Ascending aorta (tissue), 2 donors: ENCODE measurements at places on chromosomes 1 and 21. TPM values are rescaled to one million over a fixed set of nuclear protein-coding genes. Genes with fewer than 3 reads are reported as not detected.

DNA sequence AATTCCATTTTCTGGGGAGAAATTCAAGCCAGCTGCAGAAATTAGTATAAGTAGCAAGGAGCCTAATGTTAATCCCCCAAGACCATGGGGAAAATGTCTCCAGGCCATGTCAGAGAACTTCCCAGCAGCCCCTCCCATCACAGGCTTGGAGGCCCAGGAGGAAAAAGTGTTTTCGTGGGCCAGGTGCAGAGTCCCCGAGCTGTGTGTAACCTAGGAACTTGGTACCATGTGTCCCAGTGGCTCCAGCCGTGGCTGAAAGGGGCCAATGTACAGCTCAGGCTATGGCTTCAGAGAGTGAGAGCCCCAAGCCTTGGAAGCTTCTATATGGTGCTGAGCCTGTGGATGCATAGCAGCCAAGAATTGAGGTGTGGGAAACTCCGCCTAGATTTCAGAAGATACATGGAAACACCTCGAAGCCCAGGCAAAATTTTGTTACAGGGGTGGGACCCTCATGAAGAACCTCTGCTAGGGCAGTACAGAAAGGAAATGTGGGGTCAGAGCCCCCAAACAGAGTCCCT is 286.3 kb downstream of the MATN1 start:
- DNase-seq: no peak

DNA sequence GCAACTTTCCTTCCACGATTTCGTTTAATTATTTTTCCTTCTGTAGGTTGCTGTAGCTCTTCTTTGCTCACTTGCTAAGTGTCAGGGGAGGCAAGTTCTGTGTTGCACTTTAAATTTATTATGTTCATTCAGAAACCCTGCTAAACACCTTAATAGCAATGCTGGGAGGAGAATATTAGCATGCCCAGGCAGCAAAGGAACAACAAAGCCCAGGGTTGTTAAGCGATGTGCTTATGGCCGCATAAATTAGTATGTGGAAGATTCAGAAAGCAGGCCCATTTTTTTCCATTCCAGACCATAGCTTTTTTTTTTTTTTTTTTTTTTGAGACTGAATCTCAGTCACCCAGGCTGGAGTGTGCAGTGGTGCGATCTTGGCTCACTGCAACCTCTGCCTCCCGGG is 151.3 kb downstream of the BACH1 start:
- DNase-seq: no peak

DNA sequence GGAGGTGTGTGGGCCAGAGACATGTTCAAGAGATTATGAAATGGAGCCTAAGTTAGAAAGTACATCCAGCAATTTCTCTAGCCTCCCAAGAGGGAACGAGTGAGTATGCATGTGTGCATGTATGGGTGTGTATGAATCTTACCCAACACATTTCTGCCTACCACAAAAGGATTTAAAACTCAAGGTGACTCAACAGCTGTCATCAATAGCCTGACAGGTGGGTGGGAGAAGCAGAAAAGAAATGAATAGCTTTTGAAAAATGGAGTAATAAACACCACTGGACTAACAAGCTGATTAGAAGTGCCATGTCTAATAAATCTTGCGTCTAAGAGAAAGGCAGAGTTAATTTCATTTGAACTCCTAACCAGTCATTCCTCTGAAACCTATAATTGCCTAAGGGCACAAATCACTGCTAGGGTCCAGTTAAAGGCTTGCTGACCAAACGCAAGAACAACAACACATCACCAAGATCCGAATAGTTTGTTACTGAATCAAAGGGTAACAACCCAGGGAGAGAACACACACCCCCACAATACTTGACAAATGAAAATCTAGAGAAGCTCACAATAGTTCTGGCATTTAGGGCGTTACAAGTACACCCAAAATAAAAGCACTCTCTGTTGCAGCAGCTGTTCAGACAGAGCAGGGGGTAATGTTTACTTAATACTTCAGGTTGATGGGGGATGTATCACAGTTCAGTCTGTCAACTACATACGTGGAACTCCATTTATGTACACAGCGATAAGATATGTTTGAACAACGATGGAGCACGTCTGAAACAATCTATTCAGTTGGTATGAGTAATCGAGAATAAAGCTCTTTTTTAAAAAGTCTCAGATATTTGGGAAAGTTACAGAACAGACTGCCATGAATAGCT is 1.4 kb downstream of the KIAA0319L start:
- DNase-seq: no peak

C1orf56 gene
- 11.4 TPM for total RNA-seq

DNA sequence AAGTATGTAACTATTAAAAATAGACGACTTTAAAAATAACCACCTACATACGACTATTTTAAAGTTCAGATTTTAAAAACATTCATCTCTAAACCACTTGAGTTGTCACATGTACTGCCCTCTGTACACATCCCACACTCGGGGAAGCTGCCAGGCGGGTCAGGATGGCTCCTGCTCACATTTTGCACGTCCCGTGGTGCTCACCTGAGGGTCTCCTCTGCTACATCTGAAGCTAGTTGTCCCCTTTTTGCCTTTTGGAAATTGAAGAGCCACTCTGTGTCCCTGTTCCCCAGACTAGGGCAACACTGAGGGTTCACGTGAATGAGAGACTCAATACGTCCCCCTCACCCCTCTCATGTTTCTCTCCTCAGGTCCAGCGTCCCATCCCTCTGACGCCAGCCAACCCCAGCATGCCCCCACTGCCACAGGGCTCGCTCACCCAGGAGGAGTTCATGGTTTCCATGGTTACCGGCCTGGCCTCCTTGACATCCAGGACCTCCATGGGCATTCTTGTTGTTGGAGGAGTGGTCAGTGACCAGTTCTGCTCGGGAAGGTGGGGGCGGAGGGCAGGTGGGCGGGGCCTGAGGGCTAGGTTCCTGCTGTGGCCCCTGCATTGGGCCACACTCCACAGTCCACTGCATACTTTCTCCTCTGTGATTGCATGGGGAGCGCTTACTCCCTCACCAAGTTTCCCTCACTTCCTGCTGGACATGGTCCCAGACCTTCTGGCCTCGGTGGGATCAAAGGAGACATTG is 13.0 kb upstream of the MIIP start:
- DNase-seq: no peak

DNA sequence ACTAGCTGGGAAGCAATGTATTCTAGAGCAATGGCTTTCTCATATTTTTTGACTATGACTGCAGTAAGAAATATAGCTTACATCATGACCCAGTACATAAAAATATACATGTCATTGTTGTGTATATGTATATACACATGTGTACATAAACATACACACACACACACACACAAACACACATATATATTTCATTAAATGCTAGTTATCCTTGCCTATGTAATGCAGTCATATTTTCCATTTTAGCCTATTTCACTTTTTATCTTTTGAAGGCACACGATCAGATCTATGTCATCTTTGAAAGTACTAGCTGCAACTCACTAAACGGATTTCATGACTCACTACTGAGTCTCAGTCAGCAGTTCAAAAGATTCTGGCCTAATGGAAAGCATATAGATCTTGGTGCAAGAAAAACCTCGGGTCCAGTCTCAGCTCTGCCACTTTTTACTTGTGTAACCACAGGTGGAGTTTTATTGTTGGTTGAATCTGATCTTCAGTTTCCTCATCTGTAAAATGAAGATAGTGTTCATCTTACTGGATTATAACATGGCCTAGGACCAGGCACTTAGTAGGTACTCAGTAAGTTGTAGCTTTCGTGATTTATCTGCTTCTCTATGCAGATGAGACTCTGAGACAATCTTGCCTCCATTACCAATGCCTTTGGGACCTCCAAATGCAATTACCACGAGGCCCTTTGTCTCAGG is 325.6 kb downstream of the RRAGC start:
- no peak for DNase-seq

GRCh38 chr1:178646821-178647220 is 78.2 kb upstream of the RALGPS2 start:
- no peak for DNase-seq

DNA sequence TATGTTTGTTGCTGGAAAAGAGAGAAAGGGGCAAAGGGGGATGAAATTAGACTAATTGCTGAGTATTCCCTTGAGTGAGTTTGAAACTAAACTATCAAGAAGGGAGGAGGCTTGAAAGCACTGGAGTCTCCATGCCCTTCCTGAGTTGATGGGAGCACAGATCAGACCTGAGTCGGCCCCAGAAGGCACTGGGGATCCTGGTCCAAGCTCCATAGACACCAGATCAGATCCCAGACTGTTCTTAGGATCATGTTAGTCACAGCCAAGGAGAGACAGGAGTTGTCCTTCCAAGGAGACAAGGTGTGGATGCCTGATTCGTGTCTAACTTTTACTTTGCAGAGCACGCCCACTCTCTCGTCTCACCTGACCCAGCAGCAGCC is 152.3 kb downstream of the NR5A2 start:
- no peak for DNase-seq

DNA sequence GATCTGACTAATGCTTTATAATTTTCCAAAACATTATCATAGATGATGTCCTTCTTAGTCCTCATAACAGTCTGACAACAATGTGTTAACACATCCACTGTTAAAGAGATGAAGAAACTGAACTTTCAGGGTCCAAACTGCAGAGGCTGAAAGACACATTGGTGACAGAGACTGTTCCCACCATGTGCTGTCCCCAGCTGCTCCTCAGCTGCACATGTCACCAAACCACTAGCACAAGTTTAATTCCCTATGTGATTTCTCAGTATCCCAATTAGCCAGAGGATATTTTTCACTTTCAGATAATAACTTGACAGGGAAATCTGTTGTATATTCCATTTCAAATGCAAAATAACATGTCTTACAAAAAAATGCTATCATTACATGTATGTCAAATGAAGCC is 24.6 kb downstream of the LAMC2 start:
- no peak for DNase-seq

- DNase-seq: no peak
Measured at GRCh38 chr1:178945763-178946266, 74.9 kb upstream of the ANGPTL1 start.

GRCh38 chr1:152165286-152166077 is 6.5 kb upstream of the RPTN start:
- no peak for DNase-seq

GRCh38 chr1:207051191-207051943 is at the start of gene YOD1:
YOD1 (minus strand) TSS chr1:207051208; CDS start chr1:207051030, 178 bp downstream.
- DNase-seq: no peak

GRCh38 chr1:205315008-205315618 is 6.4 kb downstream of the NUAK2 start:
- DNase-seq: no peak

DNA sequence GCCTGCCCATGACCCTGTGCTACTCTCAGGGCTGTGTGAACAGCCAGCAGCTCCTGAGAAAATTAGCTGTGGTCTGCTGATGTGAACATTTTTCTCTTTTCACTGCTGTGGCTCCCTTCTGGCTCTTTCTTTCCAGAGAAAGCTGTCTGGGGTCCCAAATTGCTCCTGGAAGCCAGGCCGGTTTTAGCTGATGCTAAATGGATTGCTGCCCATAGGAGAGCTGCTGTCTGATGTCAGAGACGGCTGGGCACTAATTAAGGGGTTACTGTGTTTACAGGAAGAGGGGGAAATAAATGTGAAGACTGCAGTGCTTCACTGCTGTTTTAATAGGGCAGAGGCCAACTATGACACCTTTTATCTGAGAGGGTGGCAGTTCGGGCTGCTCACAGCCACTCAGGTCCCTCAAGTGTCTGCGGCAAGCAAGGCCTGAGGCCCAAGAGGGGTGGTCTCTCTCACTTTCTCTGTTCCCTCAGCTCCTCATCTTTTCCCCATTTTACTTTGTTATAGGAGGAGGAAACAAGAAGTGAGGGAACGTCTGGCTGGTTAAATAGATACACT is 106.0 kb upstream of the GNG12 start:
- DNase-seq: no peak

- DNase-seq: no peak
Measured at GRCh38 chr1:116299248-116299647, 73.8 kb upstream of the ATP1A1 start.

GRCh38 chr1:93219443-93219842 is 38.9 kb downstream of the CCDC18 start:
- DNase-seq: no peak

SLAMF8 gene
- total RNA-seq: 6.7 TPM

SLFNL1 gene
- total RNA-seq: not detected

CD101 gene
- total RNA-seq: not detected

- DNase-seq: no peak
Measured at GRCh38 chr21:26736449-26736848, 108.8 kb downstream of the ADAMTS1 start.

DNA sequence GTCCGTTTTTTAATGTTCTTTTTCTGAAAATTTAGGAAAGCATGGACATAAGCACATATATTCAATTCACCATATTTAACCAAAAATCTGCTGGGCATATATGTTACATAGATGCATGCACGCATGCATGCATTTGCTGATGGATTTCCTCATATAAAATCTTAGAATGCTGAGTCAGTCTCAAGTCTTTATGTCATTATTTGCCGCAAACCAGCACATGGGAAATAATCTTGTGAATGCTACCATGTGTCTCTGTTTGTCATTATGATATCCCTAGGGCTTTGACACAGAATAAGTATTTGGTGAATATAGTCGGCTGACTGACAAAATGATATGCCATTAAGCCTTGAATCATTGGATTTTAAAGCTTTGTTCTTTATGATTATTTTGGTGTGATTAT is 776.5 kb downstream of the KCNT2 start:
- DNase-seq: no peak

DNA sequence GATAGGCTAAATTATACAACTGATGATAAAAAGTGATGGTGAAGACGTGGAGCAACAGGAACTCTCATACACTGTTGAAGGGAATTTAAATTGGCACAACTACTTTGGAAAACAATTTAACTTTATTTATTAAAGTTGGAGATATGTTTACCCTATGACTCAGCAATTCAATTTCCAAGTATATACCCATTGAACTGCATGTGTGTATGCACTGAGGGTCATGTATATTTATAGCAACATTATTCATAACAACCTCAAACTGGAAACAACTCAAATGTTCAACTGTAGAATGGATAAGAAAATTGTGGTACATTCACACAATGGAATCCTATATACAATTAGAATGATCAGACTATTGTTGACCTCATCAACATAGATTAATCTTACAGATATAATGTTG is 16.5 kb upstream of the BCAS2 start:
- no peak for DNase-seq

GRCh38 chr1:941588-942383 is 17.3 kb downstream of the NOC2L start:
- DNase-seq: peak; percentile 85

CTXND2 gene
- total RNA-seq: not detected

- DNase-seq: no peak
Measured at GRCh38 chr1:85576266-85576641, 4.3 kb upstream of the CCN1 start.

SAMD13 gene
- not detected for total RNA-seq

RUNX3 gene
- 0.21 TPM for total RNA-seq

- no peak for DNase-seq
Measured at GRCh38 chr1:167082511-167083027, 7.6 kb downstream of the GPA33 start.

CD5L gene
- not detected for total RNA-seq

- no peak for DNase-seq
Measured at GRCh38 chr1:116904791-116905320, 4.9 kb upstream of the PTGFRN start.

- no peak for DNase-seq
Measured at GRCh38 chr1:52662645-52663313, 29.8 kb downstream of the SHISAL2A start.
